Activated T-cell treated with anti-CD3 and anti-CD28 coated beads, Interleukin-2, amount 50 U/mL, for 4 hours (primary cell): ENCODE measurements at places on chromosomes 7 and 10.

- no peak for DNase-seq
Observed at GRCh38 chr7:49127359-49127913, 203.1 kb downstream of the CDC14C start.

DNA sequence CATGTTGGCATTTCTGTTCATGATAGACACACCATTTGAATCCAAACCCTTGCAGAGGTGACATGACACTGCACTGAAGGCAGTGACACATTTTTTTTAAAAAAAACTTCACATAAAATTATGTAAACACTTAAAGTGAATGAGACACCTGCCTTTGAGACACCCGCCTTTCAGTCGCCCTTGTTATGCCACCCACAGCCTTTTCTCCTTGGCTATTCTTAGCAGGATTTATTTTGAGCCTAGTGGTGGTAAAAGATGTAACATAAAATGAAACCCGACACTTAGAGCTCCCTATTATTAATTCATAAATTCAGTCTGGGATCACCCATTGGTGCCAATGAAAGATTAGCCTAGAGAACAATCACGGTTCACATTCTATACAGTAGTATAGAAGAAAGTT, 161.3 kb downstream of the DYNC1I1 start:
- no peak for DNase-seq

DNA sequence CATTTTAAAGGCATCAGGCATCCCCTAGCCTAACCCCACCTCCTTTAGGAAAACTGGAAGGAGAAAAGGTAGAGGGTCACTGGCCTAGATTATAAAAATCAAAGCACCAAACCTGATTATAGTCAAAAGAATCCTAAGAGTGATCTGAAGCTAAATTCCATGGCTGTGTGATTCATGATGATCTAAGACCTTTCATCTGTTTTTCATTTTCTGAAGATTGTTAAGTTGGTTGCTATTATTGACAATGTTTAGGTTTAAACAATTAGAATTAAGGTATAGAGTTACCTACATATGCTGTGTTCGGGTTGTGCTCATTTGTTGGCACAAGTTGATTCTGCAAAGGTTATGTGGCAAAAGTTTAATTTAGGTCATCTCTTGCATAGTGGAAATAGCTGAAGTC, 148.7 kb downstream of the BICC1 start:
- DNase-seq: no peak

DNA sequence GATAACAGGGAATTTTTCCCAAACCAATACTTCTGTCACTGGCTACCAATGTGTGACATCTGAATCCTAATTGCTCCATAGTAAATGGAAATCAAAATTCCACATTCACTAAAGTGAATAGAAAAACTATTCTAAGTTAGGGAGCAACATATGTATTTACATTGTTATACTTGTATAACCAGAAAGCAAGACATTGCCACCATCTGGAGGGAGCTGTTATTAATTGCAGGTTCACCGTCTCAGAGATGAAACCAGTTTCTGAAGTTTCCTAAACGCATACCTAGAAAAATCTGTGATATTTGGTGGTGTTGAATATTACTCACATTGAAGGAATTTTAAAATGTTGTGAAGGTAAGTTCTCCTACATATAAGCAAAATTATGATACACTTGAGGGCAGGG, 390.1 kb downstream of the NXPH1 start:
- no peak for DNase-seq

DNA sequence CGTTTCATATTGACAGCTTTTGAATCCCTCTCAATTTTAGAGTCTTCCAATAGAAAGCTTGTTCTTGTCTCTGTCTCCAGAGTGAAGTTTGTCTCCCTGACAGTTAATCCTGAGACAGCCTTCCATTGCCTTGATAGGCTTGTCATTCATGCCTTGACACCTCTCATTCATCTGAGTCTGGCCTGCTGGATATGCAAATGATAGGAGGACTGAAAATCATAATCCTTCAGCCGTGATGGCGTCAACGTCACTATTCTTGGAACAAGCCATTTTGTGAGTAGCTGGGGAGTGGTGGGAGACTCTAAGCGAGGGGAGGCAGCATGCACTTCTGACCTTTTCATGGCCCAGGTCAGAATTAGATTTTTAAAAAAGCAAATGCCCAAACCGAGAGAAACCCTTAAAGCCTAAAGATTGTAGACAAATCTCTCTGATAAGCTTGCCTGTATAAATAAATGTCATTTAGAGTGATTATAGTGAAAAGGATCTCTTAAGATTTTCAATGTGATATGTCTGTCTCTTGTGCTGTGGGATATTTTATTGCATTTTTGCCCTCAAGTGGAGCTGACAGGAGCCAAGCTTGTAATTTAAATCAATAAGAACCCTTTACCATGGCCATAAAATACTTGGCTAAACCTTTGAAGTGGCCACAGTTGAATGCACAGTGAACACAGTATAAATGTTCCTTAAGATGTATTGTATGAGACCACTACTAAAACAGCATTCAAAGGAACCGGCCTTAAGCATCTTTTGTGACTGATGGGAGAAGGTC, 148.8 kb downstream of the SNX10 start:
- DNase-seq: no peak

DNA sequence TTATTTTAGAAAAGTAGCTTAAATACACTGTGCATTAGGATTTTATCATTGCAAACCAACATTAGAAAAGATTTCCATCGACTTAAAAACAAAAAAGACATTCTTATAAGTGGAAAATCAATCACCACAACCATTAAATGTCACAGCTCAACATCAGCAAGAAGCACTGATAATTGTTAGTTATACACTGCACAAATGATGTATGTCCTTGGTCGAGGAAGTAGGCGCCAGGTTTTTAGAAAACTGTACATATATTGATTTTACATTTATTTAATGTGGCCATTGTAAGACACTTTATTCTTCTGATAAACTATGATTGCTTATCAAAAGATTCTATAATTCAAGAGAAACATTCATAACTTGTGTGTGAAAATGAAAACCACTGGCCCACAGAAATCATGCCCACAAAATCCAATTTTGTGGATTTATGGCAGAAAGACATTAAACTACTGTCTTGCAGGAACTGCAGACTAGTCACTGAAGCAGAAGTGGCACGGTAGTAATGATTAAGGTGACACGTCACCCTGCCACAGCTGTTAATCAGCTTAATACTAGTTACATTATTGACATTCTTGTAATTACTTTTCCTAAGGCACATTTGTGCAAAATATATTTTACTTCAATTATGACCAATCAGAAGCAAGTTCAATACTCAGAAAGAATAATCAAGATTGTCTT, 79.4 kb downstream of the VPS41 start:
- no peak for DNase-seq

GRCh38 chr10:128912568-128913311, 554.3 kb upstream of the MGMT start:
- no peak for DNase-seq

DNA sequence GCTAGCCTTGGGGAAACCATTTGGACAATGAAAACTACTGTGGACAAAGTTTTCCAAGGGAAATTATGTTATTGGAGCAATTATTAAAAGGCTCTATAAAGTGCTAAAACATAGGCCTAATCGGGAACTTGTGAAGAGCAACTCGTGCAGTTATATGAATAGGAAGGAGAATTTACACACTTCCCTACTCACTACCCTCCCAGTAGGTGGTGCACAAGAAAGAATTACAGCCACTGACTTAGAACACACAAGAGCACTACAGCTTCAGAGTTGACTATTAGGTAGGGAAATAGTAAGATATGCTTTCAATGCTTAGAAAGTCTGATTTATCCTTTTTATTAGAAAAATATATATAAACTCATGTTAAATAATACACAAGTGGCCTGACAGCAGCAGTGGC, 47.2 kb downstream of the GSAP start:
- no peak for DNase-seq

GRCh38 chr7:80244206-80244916, 109.7 kb downstream of the GNAI1 start:
- no peak for DNase-seq

- DNase-seq: peak; percentile 83
Observed at GRCh38 chr10:133274751-133275683, 1.7 kb downstream of the ADAM8 start.

GRCh38 chr10:7956508-7956907, 98.0 kb upstream of the GATA3 start:
- no peak for DNase-seq
